ENCODE measurements at places on chromosomes 5 and 9. TPM values are rescaled to one million over a fixed set of nuclear protein-coding genes. Genes with fewer than 3 reads are reported as not detected.

The GLRA1 gene
- total RNA-seq: not detected

The NEK6 gene
- total RNA-seq: 64.5 TPM

The PCDHGA4 gene
- total RNA-seq: 7.6 TPM

The GCNT1 gene
- total RNA-seq: 27.7 TPM

The SH3PXD2B gene
- 21.1 TPM for total RNA-seq

The PPP3R2 gene
- total RNA-seq: not detected

The BSPRY gene
- total RNA-seq: not detected

The SV2C gene
- not detected for total RNA-seq

The SPATA31D4 gene
- total RNA-seq: not detected

The ASPN gene
- 10.4 TPM for total RNA-seq

The CDX1 gene
- total RNA-seq: 0.33 TPM

The PAX5 gene
- not detected for total RNA-seq

The GPR150 gene
- total RNA-seq: 0.33 TPM

The DND1 gene
- under 0.01 TPM for total RNA-seq

The OR1L6 gene
- total RNA-seq: not detected

The TMEM38B gene
- 18.0 TPM for total RNA-seq

The CARD6 gene
- total RNA-seq: 12.7 TPM

The SYK gene
- total RNA-seq: not detected

The IFNE gene
- 6.6 TPM for total RNA-seq

The ADGRD2 gene
- total RNA-seq: not detected

The FGD3 gene
- not detected for total RNA-seq

The EPB41L4A gene
- total RNA-seq: 0.51 TPM

The MLANA gene
- total RNA-seq: not detected

The CCL19 gene
- total RNA-seq: not detected

The BTNL9 gene
- not detected for total RNA-seq

The LIFR gene
- 65.1 TPM for total RNA-seq

The SH2D3C gene
- total RNA-seq: not detected

Measured in fibroblast of lung (primary cell).